ENCODE measurements at places on chromosomes 3 and 15.

GRCh38 chr3:130243808-130244207 is 101.7 kb upstream of the COL6A5 start:
- no peak for DNase-seq

GRCh38 chr15:85443593-85444087 is 63.2 kb downstream of the AKAP13 start:
- DNase-seq: peak; percentile 76

- peak; percentile 70 for DNase-seq
Measured at GRCh38 chr3:141093971-141094684, 43.0 kb downstream of the SPSB4 start.

DNA sequence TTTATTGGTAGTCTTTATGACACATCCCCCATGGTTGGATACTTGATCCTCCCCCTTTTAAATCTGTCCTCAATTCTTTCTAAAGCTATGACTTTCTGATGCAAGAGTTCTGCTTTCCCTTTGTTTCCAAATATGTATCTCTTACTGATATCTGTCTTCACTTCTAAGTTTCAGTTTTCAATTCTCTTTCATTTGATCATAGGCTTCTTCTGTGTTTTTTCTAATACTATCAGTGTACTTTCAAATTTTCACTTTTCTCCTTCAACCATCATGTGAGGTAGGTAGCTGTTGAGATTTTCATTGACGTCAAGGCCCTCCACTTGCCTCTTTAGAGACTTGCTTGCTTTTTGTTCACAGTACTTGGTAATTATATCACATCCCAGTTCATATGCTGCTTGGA is 436.5 kb downstream of the CNTN4 start:
- no peak for DNase-seq

DNA sequence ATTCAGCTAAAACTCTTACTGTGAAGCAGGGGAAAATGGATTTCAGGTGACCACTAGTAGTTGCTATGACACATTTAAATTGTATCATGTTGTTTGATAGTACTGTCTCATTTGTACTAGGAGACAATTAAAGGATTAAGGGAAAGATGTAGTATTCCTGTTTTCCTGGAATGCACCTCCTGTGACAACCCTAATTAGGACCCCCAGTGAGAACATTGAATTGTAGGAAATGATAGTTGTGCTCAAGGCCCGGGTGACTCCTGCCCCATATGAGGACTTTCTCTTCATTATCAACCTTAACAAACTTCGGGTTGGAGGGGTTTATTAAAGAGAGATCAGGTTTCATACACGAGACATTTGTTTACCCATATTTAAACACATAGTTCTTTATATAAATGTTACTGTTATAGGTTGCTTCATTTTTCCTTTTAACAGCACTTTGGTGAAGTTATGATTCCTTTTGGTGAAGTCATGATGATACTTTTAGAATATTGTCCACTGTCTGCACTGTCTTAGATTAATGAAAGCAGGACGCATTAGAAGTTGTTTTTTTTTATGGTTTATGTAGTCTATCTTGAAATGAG is 392.6 kb upstream of the NAALADL2 start:
- no peak for DNase-seq

DNA sequence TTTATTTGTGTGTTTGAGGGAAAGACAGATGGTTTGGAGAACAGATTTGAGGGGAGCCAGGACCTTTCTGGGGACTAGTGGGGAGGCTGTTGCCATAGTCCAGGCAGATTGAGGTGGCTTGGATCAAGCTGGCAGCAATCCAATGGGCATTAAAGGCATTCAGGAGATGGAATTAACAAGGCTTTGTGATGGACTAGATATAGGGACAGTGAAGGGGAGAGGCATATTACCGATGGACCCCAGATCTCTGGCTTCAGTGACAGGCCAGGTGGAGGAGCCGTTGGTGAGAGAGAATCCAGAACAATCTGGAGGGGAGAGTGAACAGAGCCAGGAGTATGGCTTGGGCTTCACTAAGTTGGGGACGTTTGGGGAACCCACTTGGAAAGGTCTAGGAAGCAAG is 124.8 kb downstream of the EEFSEC start:
- DNase-seq: no peak

DNA sequence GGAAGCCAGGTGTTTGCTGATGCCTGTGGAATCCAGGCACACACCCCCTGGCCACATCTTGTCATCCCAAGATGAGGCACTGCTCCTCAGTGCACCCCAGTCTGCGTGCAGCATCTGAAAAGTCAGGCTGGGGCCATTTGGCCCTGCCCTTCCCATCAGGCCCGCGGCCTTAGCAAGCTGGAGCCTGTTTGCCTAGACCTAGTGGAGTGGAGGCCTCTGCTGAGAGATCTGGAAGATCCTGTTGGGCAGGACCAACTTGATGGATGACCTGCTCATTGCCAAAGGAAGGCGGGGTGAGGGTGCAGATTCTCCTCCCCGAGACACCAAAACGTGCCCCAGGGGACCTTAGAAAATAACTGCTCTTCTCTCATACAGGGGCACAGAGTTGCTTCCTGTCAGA is 220.2 kb downstream of the SHQ1 start:
- DNase-seq: no peak

GRCh38 chr3:190044142-190044541 is 76.6 kb downstream of the P3H2 start:
- DNase-seq: no peak
